ENCODE measurements at places on chromosomes 12 and 14.

GRCh38 chr12:74111688-74112360, 425.8 kb upstream of the ATXN7L3B start:
- no peak for DNase-seq

- DNase-seq: no peak
These were observed 36.0 kb downstream of the PTPN21 start for GRCh38 chr14:88518592-88519512.

- no peak for DNase-seq
These were observed 100.0 kb downstream of the ARF6 start for GRCh38 chr14:49992901-49993339.

DNA sequence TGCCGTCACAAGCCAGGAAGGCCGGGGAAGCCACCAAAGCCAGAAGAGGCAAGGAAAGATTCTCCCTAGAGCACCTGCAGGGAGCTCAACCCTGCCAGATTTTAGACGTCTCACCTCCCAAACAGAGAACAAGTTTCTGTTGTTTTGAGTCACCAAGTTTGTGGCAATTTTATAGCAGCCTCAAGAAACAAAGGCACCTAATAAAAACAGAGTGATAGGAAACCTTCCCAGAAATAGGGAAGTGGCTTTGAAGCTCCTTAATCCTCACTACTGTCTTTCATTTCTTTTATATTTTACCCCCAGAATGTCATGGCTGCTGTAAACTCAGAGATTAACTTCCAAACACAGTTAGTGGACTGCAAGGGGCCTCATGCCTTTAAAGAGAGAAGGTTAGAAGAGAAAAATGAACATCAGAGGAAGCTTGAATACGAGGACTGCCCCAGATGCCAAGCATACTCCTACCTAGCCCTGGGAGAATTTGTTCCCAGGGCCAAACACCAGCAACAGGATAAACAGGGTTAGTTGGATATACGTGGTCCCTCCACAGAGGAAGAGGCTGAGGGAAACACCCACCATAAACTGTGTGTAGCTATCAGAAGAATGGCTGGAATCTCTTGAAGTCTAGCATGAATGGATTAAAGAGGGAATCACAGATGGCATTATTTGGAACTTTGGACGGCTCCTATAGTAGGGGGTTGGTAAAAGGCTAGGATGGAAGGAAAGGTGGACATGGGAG, 148.3 kb downstream of the KCNA5 start:
- no peak for DNase-seq

DNA sequence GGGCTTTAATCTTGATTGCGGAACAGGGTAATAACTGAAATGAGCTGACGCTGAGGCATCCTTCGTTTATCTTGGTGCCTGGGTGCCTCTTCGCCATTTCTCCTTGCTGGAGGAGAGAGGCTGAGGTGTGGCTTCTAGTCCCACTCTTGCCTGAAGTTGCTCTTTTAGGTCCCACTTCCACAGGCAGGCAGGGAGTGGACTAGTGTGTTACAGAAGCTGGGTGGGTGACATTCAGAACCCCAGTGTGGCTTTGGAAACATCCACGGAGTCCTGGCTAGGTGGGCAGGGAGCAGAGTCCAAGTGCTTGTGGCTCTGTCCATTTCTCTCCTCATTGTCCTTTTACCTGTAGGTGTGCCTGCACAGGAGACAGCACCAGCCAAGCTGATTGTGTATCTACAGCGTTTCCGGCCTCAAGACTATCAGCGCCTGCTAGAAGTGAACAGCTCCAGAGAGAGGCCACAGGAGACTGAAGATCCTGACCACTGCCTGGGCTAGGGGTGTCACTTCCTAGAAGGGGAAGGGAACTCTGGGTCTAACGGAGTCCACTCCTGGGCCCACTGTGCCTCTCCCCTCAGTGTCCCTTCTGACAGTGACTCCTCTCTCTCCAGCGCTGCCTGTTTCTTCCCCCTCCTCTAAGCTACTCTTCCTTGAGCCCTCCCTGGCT, 2.4 kb downstream of the THTPA start:
- no peak for DNase-seq

DNA sequence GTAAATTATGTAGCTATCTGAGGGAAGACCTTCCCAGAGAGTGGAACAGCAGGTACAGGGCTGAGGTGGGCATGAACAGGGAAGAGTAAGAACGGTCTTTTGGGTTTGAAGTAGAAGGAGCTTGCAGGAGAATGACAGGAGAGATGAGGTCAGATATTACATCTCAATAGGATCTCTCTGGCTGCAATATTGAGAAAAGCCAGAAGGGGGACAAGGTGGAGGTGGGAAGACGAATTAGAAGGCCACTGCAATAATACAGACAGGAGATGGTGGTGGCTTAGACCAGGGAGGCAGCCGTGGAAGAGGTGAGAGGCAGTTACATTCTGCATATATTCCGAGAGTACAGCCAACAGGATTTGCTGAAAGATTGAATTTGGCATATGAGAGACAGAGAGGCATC, 310.2 kb downstream of the APAF1 start:
- no peak for DNase-seq

- DNase-seq: no peak
These were observed 108.8 kb downstream of the KITLG start for GRCh38 chr12:88471331-88472045.

- DNase-seq: no peak
These were observed 34.1 kb downstream of the NDUFA12 start for GRCh38 chr12:94969424-94969823.

DNA sequence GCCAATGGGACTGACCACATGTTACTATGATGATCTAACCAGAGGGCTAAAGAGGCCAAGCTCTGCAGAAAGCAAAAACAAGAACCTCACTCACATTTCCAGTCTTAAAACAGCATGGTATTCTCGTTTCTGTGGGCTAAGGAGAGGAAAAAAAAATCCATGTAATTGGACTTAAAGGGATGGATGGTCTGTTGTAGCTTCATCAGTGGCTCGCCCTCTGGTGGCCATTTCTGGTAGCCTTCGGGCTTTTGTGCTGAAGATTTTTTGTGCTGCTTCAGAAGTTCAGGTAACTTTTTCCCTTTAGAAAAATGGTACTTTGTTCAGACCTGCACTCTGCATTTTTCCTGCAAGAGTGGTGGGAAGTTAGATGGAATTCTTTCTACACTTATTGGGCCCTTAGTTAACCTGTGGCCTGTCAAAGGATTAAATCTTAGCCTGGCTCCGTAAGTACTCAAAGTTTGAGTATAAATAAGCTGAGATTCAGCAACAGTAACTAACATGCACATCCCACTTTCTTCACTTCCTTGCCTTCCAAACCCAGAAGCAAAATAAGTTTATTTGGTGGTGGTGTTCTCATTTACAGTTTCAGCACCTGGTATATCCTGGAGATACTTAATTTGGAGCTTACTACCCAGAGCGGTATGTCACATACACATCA, 22.3 kb downstream of the DCAF4 start:
- no peak for DNase-seq

GRCh38 chr12:109388167-109388563, 40.5 kb downstream of the MYO1H start:
- no peak for DNase-seq

GRCh38 chr12:22064968-22065367, 18.9 kb downstream of the CMAS start:
- DNase-seq: no peak

GRCh38 chr14:90717916-90718315, 98.3 kb downstream of the TTC7B start:
- no peak for DNase-seq

DNA sequence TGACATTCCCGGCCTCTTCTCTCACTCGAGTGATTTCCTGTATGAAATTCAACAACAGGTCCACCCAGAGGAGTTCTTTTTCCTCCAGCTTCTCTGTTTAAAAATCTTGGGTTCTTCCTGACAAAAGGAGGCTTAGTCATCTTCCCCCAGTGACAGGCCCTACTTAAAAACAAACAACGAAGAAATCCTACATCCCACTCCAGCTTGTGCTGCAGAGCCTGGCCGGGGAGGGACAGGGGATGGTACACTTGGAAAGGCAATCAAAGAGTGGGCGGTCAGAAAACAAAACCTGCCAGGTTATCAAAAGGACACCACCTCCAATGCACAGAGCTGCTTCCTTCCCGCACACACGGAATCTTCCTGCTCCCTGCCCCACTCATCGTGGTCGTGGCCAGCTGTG, 101.3 kb downstream of the CACNA1C start:
- no peak for DNase-seq

GRCh38 chr14:90676356-90676755, 139.9 kb downstream of the TTC7B start:
- no peak for DNase-seq

DNA sequence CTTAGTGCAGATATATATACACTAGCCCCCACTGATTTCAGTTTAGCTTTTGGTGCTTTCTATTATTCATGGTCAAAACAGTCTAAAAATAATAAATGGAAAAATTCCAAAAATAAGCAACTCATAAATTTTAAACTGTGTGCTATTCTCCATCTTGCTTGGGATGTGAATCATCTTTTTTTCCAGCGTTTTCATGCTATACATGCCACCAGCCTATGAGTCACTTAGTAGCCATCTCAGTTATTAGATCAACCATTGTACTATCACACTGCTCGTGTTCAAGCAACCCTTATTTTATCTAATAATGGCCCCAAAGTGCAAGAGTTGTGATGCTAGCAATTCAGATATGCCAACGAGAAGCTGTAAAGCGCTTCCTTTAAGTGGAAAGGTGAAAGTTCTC, 73.9 kb upstream of the KRR1 start:
- DNase-seq: no peak

DNA sequence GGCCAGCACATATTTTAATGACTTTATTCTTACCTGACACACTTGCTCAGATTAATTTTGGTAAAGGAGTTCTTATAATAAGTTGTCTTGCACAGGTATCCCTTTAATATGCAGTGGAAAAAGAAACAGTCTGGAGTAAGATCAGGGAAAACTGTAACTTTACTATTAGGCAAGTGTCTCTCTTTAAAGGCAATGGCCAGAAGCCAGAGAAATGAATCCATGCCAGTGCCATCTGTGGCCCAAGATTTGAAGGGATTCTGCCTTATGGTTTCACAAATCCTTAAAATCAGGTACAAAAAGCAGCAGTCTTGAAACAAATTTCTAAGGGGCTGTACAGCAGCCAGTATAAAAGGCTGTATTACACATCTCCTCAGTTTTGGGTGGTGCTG, 22.4 kb downstream of the NFYB start:
- DNase-seq: no peak

- DNase-seq: no peak
These were observed 8.8 kb upstream of the A2M start for GRCh38 chr12:9124383-9125031.

- no peak for DNase-seq
These were observed 27.6 kb downstream of the MAPKAPK5 start for GRCh38 chr12:111869671-111870070.

- DNase-seq: no peak
These were observed 97.9 kb upstream of the NUDT4 start for GRCh38 chr12:93279565-93280412.

DNA sequence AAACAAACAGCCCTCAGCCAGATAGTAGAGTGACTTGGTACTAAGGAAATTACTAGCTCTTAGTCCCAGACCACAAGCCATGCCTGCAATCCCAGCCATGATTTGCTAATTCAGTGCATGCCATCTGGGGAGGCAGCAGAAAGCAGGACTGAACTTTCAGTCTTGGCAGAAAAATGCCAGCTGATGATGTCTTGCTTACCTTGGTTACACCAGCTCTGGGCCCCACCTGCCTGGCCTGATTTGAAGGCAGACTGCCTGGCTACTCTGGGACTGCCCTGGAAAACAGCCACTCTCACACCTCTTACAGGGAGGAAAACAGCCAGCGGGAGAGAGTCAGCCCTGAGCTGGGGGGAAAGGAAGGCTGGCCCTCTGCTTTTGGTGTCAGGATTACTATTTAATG, 4.6 kb upstream of the UNC119B start:
- DNase-seq: no peak

- no peak for DNase-seq
These were observed 941 bp downstream of the ZDHHC17 start for GRCh38 chr12:76764856-76765255.

DNA sequence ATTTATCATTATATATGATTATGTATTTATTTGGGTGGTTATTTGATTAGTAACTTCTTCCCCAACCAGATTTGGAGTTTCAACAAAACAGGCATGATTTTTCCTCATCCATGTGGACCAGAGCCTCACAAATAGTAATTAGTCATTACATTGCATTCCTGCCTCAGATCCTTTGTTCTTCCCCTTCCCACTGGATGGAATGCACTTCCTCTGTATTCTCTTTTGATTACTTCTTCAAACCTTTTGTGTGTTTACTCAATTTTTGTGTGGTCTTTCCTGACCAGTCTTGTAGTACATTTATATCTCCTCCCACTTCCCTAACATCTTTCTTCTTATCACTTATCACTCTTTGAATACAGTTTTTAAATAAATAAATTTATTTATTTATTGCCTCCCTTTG, 15.5 kb downstream of the SYT1 start:
- no peak for DNase-seq

GRCh38 chr14:63499701-63500250, 43.4 kb downstream of the PPP2R5E start:
- DNase-seq: no peak

DNA sequence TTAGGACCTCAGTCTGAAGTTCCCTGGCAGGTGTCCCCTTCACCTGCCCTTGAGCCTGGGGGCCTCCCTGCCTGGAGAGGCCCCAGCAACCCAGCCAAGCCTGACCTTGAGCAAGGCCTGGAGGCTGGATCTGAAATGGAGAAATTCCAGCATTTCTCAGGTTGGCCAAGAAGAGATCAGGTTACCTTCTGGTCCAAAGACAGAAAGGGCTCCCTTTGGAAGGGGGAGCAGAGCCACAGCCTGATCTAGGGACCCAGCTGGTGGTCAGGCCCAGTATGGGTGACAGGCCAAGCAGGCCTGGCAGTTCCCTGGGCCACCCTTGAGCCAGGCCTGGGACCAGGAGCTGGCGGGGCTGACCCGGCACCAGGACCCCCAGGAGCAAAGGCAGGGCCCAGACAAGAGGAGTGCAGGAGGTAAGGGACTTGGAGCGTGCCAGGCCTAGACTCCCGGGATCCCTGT, 82.8 kb downstream of the TNFAIP2 start:
- DNase-seq: no peak

DNA sequence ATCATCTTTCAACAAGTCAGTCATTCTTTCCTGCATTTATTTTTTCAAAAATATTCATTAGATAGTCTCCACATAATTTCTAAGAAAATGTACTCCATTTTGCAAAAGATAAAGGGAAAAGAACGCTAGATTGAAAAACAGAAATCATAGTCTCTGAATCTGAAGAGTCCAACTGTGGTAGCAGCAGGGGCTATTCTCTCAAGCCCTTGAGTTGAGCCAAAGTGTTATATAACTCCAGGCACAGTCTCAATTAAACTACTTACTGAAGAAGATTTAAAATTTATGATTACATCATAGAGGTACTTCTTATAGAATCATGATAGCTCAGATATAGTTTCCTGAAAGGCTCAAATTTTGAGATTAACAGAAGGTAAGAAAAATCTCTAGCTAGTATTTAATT, 5.8 kb downstream of the LDHB start:
- no peak for DNase-seq

GRCh38 chr12:89663577-89664357, 44.9 kb downstream of the ATP2B1 start:
- no peak for DNase-seq

GRCh38 chr12:113408756-113409298, 5.1 kb upstream of the SDS start:
- DNase-seq: no peak
